Common myeloid progenitor, CD34-positive (primary cell): ENCODE measurements at places on chromosomes 4 and X.

GRCh38 chrX:6262959-6263358 is 34.3 kb upstream of the NLGN4X start:
- no peak for DNase-seq

GRCh38 chr4:173731257-173731656 is 201.2 kb upstream of the HAND2 start:
- no peak for DNase-seq

GRCh38 chr4:602559-602942 is 22.8 kb upstream of the PDE6B start:
- peak; percentile 62 for DNase-seq

DNA sequence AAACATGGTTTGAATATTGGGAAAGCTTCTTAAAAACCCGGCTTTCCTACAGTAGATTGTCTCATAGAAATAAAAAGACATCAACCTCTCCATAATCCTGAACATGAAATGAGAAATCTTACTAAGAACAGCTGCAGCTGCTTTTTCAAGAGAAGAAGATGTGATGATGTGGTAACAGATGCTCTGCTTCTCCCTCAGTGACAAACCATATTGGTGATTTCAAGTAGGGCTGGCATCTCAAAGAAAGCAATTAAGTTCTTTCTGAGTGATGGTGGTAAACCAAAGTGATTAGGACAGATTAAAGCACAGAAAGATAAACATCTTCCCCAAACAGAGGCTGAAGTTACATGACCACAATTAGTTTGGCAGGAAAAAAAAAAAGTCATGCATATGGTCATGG is 1477.7 kb downstream of the RAPGEF2 start:
- no peak for DNase-seq

- DNase-seq, result no peak
Observed at GRCh38 chr4:56971383-56971782, 6.0 kb downstream of the NOA1 start.

- no peak for DNase-seq
Observed at GRCh38 chr4:158203436-158203835, 6.8 kb upstream of the TMEM144 start.

- DNase-seq, result no peak
Observed at GRCh38 chr4:188139671-188140070, 430 bp downstream of the TRIML1 start.

- DNase-seq, result no peak
Observed at GRCh38 chr4:6361076-6361784, 91.6 kb downstream of the WFS1 start.

DNA sequence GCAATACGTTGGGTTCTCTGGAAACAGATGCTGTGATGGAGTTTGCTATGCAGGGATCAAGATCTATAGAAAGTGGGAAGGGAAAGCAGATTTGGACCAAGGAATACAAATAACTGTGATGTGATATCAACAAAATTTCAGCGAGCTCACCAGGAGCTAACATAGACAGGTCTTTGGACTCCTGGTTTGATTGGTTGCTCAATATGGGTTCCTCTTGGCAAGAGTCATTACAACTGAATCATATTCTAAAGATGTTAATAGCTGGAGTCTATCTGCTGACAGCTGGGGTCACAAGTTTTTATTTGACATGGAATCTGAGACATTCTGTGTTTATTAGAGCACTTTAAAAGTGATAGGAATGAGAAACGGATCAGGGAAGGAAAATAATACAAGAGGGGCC is 637.6 kb upstream of the GNPDA2 start:
- DNase-seq, result no peak

DNA sequence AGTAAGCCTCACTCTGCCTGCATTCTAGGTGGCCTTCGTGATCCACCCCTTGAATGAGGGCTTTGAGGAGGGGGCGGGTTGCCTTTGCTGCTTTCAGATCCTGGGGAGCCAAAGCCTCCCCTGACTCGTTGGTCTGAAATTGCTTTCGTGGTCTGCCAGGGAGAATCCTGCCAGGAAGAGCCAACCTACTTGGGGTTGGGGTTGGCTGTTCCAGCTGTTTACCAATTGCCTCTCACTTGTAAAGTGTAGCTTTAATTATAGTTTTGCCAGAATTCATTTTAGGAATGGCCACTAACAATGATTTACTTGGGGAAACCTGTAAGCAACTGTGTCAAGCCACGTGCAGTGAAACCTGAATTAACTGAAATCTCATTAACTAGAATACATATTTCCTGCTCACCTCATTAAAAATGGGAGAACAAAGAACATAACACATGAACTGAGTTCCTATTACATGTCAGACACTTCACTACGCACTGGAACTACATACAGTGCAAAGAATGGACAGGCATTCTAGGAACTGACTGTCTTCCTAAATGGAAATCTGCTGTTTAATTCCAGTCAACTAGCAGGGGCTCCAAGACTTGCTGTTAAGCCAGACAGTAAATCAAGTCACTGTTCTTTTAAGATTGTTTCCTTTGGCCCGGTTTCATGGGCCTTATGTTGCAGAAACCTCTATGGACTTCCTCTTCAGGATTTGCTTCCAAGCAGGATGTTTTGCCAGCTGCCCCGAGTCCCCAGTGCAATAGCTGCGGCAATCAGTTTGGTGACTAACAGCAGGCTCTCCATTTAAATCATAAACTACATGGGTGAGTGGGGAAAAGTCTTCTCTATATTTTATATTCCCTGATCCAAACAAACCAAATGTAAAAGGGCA is 16.4 kb upstream of the NKRF start:
- no peak for DNase-seq

DNA sequence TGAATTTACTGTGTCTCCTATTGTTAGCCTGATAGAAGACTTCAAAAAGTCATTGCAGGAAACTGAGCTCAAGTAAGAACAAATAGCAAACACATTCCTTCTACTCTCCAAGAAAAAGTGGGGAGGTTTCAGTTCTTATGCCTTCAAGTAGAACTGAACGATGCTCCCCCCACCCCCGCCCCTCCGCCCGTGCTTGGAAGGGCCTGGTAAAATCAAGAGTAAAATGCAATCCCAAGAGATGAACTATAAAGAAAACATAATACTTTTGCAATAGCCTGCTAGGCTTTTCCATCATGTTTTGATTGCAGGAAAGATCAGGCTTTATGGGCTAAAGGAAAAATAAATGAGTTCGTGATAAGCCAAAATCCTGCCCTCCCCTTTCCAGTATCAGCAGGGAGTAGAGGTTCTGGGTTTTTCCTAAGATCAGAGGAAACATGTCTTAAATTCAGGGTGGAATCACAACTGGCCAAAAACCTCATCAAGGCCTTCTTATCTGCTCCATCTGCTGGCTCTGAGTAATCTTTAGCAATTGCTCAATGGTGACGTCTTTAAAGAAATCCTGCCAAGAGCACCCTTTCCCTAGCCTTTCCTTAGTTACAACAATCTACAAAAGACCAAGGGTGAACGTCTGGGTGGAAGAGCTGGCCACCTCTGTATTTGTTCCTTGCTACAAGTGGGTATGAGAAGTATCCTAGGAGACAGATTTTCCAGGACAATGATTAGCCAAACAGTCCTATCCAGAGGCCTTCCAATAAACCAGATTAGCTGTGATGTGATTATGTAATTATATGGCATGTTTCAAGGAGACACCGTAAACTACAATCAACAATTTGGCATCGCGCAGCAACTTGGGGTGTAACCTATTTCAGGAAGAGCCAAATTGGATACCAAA is 66.3 kb upstream of the FAM9C start:
- no peak for DNase-seq

- DNase-seq, result peak; percentile 34
Observed at GRCh38 chrX:136162827-136163570, 15.7 kb downstream of the FHL1 start.

DNA sequence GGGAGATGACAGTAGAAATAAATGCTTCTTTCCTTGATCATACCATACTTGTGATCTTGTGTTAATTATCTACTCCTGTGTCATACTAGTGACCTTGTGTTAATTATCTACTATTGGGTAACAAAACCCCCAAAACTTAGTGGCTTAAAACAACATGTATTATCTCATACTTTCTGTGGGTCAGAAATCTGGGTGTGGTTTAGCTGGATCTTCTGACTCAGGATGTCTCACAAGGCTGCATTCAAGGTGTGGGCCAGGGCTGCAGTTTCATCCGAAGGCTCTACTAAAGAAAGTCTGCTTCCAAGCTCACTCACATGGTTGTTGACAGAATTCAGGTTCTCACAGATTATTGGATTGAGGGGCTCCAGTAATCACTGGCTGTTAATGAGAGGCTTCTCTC is 70.3 kb upstream of the NDP start:
- DNase-seq, result no peak

DNA sequence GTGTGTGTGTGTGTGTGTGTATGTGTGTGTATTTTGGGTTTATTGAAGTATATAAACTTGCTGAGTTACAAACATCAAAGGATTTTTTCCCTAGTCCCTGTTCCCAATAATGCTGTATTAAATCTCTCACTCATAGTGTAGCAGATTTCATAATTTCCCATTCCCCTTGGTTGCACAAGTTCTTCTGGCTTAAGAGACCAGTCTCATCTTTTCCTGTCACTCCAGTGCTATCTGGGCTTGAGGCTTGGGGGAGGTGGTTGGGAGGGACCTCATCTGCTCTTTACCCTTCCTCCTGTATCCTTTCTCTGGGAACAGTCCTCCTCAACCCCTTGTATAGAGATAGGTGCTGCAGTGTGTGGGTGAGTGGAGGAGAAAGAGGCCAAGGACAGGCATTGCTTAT is 285.4 kb upstream of the BOD1L1 start:
- no peak for DNase-seq

- DNase-seq, result no peak
Observed at GRCh38 chrX:476724-477075, 90.0 kb upstream of the PPP2R3B start.

GRCh38 chrX:136310411-136310810 is 9.6 kb downstream of the ADGRG4 start:
- DNase-seq, result no peak

DNA sequence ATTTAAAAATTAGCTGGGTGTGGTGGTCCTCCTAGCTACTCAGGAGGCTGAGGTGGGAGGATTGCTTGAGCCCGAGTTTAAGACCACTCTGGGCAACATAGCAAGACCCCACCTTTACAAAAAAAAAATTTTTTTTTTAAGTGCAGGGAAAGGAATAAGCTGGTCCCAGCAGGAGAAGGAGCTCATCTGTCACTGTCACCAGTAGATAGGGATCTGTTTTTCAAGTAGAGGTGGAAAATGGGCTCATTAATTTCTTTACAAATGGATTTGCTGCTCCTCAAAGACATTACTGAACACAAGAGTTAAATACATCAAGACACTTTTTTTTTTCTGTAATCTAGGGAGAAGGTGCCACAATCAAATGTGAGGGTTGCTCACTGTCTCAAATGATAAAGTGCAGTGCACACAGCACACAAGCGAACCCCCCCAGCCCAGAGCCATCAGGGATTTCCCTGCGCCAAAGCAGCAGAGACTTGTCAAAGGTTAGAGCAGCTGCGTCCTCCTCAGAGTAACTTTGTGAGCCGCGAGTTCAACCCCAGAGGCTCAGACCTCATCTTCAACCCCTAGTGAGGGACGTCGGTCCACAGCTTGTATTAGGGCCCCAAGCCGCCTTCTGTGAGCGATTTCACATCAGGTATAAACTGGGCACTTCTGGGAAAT is 14.3 kb upstream of the MTNR1A start:
- no peak for DNase-seq

DNA sequence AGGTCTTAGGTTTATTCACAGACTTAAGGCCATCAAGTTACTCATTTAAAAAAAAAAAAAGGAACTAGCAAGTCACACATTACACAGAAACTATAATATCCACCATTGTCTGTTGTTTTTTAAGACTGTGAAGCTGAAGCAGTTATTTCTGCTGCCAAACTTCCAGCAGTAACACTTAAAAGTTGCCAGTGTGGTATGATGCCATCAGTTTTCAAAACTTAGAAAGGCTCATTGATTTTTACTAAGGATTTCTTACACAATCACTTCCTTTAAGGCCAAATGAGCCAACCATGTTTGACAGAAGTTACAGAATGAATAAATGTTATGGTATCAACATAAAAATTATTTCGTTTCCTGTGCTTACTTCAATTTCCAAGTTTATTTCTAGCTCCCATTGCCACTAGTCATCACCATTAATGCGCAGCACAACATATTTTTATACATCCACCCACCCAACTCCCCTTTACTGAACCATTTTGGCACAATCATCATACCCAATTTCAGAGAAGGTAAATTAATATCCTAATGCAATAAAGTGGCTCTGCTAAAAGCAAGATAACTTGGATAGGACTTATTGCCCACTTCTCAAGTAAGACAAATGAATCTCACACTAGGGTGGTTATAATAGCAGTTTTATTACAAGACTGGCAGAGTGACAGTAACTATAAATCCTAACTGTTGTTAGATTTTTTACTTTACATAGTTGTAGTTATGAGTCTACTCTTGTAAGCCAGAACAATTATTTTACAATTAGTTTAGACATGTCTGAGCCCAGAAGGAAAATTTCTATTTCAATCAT is 13.1 kb downstream of the PDGFC start:
- peak; percentile 36 for DNase-seq

DNA sequence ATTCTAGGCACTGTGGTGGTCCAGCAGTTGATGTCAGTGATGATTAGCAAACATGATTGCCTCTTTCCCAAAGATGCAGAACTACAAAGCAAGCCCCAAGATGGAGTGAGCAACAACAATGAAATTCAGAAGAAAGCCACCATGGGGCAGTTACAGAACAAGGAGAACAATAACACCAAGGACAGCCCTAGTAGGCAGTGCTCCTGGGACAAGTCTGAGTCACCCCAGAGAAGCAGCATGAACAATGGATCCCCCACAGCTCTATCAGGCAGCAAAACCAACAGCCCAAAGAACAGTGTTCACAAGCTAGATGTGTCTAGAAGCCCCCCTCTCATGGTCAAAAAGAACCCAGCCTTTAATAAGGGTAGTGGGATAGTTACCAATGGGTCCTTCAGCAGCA is 365.3 kb downstream of the MAPK10 start:
- no peak for DNase-seq

- no peak for DNase-seq
Observed at GRCh38 chr4:166816890-166817289, 417.4 kb downstream of the SPOCK3 start.

- peak; percentile 66 for DNase-seq
Observed at GRCh38 chrX:16836371-16836770, 33.8 kb downstream of the RBBP7 start.

DNA sequence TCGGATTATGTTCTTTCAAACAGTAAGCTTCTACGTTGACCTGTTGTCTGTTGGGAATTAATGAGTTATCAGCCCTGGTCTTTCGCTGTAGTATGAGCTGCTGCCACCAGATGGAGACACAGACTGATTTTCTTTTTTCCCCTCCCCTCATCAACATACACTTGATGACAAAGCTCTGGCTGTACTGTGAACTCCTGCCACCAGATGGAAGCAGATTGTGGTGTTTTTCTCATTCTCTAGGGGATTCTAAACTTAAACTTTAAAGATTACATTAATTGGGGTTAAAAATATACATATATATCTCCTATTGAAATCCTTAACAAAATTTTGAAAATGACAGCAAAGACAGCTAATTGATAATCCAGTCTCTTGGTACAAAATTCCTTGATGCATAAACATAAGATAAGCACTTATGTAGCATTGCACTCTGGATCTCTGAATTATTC is 44.8 kb downstream of the SMS start:
- DNase-seq, result peak; percentile 88

GRCh38 chrX:456146-456545 is 69.4 kb upstream of the PPP2R3B start:
- no peak for DNase-seq

- DNase-seq, result no peak
Observed at GRCh38 chr4:146308951-146309350, 94.6 kb downstream of the REELD1 start.
